AG08395 (cell line): ENCODE measurements at places on chromosomes 5 and 9.

- DNase-seq = peak; percentile 21
Observed at GRCh38 chr5:131196331-131196730, 25.6 kb downstream of the LYRM7 start.

DNA sequence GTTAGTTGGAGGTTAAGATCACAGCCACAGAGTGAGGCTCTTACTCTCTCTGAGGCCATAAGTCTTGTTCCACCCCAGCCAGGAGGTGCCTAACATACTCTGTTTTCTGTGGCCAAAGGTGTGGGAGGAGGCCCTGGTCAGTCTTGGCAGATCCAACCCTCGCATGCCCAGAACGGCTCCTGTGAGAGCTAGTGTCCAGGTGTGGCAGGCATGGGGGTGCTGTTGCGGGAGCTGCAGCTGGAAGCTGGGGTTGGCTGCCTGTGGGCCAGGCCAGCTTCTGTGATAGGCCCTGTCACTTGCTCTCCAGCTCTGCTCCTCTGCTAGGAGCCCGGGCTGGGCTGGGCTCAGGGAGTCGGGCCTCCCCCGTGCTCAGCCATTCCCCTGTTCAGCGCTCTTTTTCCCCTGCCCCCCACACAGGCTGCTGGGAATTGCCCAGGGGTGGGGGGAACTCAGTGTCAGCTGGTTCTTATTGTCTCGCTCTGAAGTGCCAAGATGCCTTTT lies 31.6 kb downstream of the IER5L start:
- DNase-seq = peak; percentile 31

GRCh38 chr5:59587489-59588337 lies 305.8 kb downstream of the PDE4D start:
- DNase-seq = peak; percentile 70

GRCh38 chr9:130185490-130186031 lies 13.4 kb downstream of the NCS1 start:
- DNase-seq = no peak

DNA sequence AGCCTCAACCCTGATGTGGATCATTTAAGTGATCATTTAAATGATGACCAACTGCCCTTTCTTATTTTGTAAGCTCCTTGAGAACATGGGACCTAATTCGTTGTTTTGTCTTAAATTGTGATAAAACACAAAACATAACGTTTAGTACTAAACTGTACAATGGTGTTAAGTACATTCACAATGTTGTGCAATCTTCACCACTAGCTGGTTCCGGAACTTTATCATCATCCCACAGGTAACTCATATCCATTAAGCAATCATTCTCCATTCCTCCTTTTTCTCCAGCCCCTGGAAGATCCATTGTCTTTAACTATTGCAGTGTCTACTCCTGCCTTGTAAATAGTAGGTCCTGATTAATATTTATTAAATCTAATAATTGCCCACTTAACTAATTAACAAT lies 460.5 kb upstream of the BRINP1 start:
- no peak for DNase-seq

GRCh38 chr5:142939884-142940283 lies 169.7 kb downstream of the ARHGAP26 start:
- DNase-seq = no peak

GRCh38 chr9:80892703-80893102 lies 796.6 kb downstream of the TLE1 start:
- DNase-seq = no peak

GRCh38 chr5:126119887-126120442 lies 303.2 kb upstream of the GRAMD2B start:
- DNase-seq = no peak

DNA sequence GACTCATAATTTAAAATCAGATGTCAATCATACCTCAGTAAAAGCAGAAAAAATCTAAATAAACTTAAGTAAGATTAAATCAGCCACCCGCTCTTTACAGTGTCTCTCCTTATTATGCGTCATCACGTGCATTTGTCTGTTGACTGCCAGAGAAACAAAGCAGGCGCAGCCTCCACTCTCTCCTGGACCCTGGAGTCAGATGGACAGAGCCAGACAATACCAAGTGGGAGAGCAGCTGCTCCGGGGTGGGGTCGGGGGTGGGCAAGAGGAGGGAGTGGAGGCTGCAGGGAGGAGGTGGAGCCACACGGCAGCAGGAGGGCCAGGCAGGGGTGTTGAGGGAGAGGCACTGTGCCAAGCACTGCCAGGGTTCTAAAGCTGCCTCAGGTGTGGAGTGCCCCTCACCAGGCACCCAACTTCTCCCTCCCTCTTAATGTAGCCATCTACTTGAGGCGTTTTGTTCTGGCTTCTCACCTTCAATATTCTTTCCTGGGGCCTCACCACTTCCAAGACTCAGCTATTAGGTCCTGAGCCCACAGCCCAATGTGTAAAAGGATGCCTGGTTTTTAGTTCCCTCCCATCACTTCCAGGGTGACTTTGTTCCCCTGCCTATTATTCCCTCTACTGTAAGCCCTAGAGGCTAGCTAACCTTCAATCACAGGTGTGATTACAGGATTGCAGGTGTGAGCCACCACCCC lies 96.3 kb downstream of the GLDC start:
- no peak for DNase-seq

DNA sequence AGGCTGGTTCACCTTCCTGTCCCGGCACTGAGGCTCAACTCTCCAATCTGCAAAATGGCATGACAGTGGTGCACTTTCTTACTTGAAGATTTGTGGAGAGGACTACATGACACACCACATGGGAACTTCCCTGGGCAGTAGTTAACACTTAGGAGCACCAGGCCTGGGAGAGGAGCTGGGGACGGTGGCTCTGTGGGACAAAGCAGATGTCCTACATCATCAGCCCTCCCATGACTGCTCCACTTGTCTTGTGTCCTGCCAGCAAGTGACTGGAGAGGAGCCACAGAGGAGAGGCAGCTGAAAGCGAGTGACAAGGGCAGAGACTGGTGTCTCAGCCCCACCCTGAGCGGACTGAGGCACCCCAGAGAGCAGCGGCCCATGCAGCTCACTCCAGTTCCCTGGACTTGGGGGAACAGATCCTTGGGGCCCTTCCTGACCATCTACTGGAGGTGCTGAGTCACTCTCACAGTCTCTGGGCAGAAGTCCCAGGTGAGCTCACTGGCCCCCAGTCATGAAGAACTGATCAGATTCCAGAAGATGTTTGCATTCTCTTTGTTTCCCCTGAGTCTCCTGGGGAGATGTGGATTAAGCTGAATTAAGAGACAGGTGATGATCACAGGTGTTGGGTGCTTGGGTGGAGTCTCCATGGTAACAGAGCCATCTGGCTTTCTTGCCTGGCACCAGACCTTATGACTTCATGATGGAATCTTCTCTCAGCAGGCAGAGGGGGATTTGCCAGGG lies 13.2 kb upstream of the SLC25A48 start:
- no peak for DNase-seq

- no peak for DNase-seq
Observed at GRCh38 chr9:77726289-77726688, 78.2 kb upstream of the GNA14 start.

- peak; percentile 90 for DNase-seq
Observed at GRCh38 chr5:133111299-133111698, 59.5 kb downstream of the HSPA4 start.

DNA sequence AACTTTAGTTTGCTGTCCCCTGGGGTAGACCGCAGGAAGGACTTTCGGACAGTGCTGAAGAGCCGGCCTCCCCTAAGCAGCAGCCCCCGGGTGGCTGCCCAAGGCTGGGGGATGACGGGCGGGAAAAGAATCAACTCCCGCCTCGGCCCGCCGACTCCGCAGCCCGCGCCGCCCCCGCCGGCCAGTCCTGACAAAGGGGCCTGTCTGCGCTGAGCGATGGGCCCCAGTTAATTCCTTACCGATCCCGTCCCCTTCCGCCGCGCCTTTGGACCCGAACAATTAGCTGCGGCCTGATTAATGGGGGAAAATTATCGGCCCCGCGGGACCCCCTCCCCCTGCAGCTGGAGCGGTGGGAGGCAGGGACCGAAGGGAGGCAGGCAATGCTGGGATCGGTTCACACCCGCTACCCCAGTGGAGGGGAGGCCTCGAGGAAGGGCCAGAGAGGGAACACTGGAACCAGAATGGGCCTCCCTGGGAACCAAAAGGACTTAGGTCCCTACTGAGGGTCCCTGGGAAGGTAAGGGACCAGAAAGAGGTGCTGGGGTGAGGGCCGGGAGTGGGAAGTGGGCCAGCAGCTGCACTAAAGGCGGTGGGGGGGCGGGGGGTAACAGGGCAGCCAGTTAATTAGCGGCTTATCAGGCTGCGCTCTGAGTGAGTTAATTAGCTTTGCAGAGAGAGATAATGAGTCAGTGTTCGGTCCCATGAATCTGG lies 4.2 kb downstream of the ARID3C start:
- no peak for DNase-seq

GRCh38 chr5:58484505-58484904 lies 6.7 kb upstream of the GAPT start:
- no peak for DNase-seq

GRCh38 chr9:68417762-68418161 lies 61.4 kb downstream of the PGM5 start:
- DNase-seq = no peak

GRCh38 chr5:38922199-38922598 lies 76.4 kb downstream of the OSMR start:
- peak; percentile 79 for DNase-seq

DNA sequence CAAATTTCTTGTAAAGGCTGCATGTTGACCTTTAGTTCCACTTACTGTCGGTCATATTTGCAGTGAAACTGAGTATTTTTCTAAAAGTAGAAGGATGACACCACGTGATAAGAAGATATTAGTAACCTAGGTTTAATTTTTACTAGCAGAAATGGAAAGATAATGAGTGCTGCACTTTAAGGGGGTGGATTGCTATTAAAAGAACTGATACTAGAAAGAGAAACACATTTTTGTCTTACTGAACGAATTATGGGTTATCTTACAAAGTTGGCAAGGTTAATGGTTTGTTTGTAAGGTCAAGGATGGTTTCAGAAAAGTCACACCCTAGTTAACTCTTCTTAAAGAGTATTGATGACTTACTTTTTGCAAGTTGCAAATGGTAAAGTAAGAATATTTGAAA lies 2.4 kb downstream of the MACIR start:
- no peak for DNase-seq

DNA sequence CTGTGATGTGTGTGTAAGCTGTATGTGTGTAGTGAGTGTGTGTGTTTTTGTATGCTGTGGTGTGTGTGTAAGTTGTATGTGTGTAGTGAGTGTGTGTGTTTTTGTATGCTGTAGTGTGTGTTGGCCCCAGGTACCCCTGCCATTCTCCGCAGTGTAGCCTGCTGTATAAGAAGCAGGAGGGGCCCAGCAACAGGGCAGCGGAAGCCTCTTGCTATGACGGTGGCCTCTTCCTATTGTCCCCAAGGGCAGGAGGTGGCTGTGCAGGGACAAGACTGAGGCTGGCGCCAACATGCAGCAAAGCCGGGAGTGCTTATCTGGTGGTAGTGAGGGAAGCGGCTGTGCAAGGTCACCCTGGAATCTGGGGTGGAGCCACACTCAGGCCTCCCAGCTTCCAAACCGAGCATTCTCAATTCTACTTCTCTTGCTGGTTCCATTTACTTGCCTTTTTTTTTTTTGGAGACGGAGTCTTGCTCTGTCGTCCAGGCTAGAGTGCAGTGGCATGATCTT lies 5.1 kb downstream of the SPAAR start:
- peak; percentile 52 for DNase-seq

DNA sequence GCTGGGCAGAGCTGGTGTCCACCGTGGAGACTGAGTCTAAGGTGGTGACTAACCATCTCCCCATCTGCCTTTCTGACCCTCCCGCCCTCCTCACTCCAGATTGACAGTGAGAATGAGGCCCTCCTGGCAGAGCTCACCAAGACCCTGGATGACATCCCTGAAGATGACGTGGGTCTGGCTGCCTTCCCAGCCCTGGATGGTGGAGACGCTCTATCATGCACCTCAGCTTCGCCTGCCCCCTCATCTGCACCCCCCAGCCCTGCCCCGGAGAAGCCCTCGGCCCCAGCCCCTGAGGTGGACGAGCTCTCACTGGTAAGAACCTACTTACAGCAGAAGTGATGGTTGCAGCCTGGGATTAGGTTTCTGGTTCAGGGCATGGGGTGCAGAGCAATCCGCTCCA lies 96.5 kb downstream of the PPARGC1B start:
- DNase-seq = no peak

DNA sequence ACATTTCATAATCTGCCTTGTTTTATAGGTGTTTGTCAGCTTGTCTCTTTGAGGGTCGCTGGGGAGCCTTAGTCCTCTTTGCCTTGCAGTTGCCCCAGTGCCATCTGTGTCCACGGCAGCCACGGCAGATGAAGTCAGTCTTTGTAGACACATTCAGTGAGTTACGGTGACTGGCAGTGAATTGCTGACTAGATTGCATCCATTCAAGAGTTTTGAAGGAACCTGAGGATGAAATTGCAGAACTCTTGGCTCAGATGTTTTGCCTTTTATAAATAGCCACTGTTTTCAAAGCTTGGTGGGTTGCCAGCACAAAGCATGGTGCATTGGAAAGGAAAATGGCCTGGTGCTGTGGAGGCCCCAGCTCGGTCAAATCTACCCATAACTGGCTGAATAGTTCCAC lies 125.6 kb downstream of the TRIO start:
- no peak for DNase-seq

GRCh38 chr5:180589771-180590542 lies 1.3 kb downstream of the SCGB3A1 start:
- no peak for DNase-seq

GRCh38 chr9:37953775-37954437 lies 50.0 kb upstream of the SLC25A51 start:
- peak; percentile 90 for DNase-seq

DNA sequence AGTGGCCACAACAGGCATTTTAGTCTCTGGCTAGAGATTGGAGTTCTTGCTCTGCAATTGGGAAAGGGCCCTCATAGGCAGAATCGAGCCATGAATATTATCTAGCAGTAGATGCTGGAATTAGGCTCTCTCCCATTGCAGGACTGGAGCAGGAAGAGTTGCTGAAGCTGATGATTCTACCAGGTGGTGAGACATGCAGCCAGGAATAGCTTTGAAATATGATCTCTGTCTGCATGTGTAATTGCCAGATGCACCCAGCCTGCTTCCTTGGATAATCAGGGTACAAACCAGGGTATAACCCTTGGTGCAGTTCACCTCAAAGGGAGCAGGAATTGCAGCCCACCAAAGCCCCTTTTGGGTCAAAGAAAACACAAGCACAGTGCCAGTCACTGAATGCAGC lies 211.4 kb upstream of the FTMT start:
- DNase-seq = no peak

GRCh38 chr5:38032149-38032548 lies 192.3 kb upstream of the GDNF start:
- no peak for DNase-seq

GRCh38 chr5:61966997-61967396 lies 339.0 kb upstream of the KIF2A start:
- DNase-seq = no peak

GRCh38 chr9:109017493-109017892 lies 4.2 kb upstream of the CTNNAL1 start:
- DNase-seq = no peak

- DNase-seq = no peak
Observed at GRCh38 chr9:27943501-27943900, 370.2 kb upstream of the C9orf72 start.

- DNase-seq = no peak
Observed at GRCh38 chr5:116622375-116623050, 47.9 kb upstream of the SEMA6A start.

DNA sequence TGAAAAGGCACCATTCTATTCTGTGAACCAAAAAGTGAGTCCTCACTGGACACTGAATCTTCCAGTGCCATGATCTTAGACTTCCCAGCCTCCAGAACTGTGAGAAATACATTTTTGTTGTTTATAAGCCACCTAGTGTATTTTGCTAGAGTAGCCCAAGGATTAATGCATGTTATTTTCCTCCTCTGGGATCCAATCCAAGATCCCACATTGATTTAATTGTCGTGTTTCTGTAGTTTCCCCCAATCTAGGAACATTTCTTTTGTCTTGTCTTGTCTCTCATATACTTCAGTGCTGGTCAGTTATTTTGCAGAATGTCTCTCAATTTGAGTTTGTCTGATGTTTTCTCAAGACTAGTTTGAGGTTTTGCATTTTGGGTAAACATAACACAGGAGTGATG lies 36.4 kb downstream of the GDNF start:
- DNase-seq = no peak
